Astrocyte (in vitro differentiated cells and primary cell): ENCODE measurements at places on chromosomes 3 and 15. TPM values are rescaled to one million over a fixed set of nuclear protein-coding genes. Genes with fewer than 3 reads are reported as not detected.

DNA sequence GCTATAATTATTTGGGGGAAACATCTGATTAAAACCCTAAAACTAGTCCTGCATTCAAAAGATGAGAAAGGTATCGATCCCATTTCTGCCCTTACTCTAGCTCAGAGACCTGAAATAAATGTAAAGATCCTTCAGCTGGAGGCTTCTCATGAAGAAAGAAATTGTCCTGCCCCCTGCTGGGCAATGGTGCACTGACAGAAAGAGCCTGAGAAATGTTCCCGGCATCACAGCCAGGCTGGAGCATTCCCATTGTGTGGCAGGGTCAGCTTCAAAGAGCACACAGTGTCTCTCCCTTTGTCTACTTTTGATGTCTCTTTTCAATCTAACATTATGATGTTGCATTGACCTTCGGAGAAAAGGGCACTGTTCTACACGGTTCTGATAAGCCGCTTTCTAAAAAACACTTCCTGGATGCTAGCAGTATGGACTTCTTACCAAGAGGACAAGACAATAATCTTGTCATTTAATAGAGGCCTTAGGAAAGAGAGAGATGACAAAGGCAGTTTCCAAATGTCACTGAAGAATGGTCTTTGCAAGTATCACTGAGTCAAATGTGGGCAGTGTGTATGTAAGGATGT is 287.5 kb downstream of the MAGI1 start:
- DNase-seq, result no peak

- no peak for DNase-seq
These were observed 33.5 kb upstream of the PARL start for GRCh38 chr3:183918178-183918577.

DNA sequence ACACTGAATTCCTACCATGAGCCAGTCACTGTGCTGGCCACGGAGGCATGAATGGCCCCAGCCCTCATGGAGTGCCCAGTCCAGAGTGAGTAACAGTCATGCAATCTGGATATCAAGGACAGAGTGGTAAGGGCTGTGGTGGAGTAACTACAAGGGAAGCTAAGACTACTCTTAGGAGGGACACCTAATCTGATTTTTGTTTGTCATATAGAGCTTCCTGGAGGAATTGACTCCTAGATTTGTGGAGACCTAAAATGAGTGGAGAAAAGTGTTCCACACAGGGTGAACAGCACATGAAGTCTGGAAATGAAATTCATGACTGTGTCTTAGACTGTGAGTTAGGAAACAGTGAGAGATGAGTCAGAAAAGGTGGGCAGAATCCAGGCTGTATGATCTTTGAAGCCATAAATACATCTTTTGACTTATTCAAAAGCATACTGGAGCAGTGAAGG is 219.9 kb downstream of the NFKBIZ start:
- DNase-seq, result peak; percentile 79

Gene MAP1A
- total RNA-seq, result 138 and 142 TPM in 2 replicates

DNA sequence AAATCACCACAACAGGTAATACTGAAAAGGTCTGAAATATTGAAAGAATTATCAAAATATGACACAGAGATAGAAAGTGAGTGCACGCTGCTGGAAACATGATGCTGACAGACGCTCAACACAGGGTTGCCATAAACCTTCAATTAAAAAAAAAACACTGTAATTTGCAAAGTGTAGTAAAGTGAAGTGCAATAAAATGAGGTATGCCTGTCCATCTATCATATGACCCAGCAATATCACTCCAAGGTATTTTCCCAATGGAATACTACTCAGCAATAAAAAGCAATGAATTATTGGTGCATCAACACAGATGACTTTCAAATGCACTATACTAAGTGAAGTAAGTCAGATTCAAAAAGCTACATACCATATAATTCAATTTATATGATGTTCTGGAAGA is 47.6 kb upstream of the SLC12A8 start:
- no peak for DNase-seq

Gene SLC28A1
- total RNA-seq, result not detected in 2 replicates

DNA sequence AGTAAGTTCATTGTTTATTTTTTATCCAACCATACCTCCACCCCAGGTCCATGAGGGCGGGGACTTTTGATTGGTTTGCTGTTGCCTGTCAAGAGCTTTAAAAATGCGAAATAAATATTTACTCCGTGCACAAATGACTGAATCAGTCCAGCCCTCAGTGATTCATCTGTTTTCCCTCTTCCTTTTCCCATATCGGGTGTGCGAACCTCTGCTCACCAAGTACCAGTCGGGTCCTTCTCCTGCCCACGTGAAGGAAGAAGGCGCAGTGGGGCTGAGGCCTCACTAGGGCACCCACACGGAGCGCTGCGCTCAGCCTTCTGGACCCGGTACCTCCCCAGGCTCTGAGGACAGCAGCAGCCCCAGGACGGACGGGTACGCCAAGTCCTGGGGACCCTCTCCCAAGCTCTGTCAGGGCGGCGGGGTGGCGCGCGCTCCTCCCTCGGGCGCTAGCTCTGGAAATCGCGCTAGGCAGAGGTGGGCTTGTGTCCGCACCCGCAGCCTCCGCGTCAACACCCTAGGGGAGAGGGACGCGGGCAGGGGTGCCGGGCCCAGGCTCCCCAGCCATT is 70.5 kb upstream of the EPHB3 start:
- DNase-seq, result no peak

- DNase-seq, result no peak
These were observed 46.8 kb downstream of the AAGAB start for GRCh38 chr15:67207555-67208207.

Gene SLC25A36
- 79.3 and 81.0 TPM in 2 replicates for total RNA-seq

- peak; percentile 36 for DNase-seq
These were observed 56.3 kb upstream of the FSTL1 start for GRCh38 chr3:120506828-120507774.

DNA sequence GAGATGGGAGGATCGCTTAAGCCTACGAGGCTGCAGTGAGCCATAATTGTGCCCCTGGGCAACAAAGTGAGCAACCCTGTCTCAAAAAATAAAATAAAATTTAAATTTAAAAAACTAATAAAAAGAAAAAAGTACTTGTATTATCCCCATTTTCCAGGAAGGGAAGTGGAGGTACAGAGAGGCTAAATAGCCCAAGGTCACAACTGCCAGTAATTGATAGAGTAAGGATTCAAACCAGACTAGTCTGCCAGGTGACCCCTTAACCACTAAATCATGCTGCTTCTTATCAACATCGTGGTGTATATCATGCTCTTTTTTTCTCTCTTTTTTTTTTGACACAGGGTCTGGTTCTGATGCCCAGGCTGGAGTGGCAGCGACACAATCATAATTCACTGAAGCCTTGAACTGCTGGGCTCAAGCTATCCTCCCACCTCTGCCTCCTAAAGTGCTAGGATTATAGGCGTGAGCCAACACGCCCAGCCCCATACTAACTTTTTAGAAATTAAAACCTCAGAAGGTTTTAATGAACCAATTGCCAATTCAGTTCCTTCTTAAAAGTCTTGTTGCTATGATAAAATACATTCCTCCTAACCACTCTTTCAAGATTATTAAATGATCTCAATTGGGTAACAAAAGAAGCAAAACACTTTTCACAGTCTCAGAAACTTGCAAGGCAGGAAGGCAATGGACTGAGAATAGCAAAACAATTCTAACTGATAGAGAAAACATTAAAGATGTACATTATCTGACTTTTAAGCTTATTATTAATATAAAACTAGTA is 30.5 kb downstream of the HERC1 start:
- peak; percentile 48 for DNase-seq

- no peak for DNase-seq
These were observed 34.1 kb downstream of the CEP19 start for GRCh38 chr3:196677931-196678330.

GRCh38 chr15:92196342-92196741 is 197.3 kb upstream of the ST8SIA2 start:
- no peak for DNase-seq

- DNase-seq, result no peak
These were observed 26.5 kb upstream of the NEDD4 start for GRCh38 chr15:56019819-56020486.

DNA sequence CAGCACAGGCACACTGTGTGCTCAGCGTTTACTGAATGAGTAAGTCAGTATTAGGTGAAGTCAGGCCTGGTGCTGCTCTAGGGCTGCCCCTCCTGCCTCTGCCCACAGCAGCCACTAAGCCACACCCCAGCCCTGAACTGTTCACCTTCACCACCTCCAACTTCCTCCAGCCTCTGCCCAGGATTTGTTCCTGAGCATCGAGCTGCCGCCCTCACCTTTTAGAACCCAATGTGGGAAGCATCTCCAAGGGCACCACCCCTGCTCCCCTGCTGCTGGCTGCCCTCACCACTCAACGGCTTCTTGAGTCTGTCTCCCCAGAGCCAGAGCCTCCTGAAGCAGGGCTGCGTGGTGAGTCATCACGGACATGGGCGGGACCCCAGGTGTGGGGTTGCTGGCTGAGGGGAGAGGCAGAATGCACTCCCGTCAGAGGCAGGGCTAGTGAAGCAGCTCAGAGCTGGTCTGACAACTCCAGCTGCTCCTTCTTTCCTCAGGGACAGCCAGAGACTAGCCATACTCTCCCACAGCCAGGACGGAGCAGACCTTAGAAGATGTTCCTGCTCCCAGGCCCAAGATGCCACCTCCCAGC is 5.8 kb downstream of the HYAL2 start:
- DNase-seq, result peak; percentile 65

Gene GABRR3
- total RNA-seq, result not detected in 2 replicates
